ENCODE measurements at places on chromosomes 2 and 18. TPM values are rescaled to one million over a fixed set of nuclear protein-coding genes. Genes with fewer than 3 reads are reported as not detected.
A peak's percentile ranks its signal among the peaks of the same experiment; 100 is the strongest.

DNA sequence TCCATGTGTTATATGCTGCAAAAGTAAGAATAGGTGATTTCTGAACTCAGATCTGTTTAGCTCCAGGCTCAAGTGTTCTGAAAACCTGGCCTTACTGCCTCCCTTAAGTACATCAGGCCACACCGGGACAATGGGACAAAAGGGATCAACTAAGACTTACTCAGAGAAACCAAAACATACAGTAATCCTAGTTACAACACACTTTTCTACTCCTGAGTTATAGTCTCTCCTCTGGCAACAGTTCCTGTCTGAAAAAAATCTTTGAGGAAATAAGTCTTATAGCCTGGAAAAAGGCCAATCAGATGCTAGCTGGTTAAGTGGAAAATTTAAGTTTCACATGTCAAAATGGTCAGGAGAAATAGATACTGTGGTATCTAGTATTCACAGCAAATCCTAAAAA is 5.6 kb downstream of the METTL5 start:
- H3K36me3 ChIP-seq, result peaks cover 30% of the 10 kb centered on the region
- DNase-seq, result no peak
- no peak overlapping the region for H3K4me3 ChIP-seq
- H3K27me3 ChIP-seq, result no peaks in the 10 kb centered on the region
- peaks cover 45% of the 10 kb centered on the region for H3K4me1 ChIP-seq

DNA sequence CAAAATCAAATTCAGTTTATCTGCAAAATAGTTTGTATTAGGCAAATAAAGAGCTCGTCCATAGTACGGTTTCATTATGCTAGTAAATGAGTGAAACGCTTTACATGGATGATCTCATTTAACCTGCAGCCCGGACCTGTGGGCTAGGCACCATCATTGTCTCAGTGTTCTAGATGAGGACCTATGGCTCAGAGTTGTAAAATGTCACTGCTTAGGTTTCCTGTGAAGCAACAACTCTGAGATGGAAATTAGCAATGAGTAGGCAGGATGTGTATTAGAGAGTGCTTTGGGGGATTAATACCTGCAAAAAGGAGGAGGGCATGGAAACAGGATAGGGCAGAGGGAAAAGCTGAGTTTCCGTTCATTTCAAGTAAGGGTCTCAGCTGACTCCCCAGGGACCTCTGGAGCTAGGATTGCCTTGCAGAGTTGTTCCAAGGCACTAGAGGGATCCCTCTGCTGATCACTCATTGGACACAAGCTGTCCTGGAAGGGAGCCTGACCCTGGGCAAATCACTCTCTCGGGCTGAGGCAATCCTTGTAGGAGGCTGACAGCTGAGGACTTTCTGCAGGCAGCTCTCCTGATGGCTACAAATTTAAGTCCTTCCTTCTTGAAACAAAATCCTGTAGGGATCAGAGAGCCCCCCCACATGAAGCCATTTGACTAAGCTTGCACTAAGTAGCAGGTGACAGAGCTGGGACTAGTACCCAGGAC is 58.8 kb upstream of the SIX2 start:
- H3K4me1 ChIP-seq, result peaks cover 9% of the 10 kb centered on the region
- no peaks in the 10 kb centered on the region for H3K36me3 ChIP-seq
- no peak for DNase-seq
- no peak overlapping the region for H3K27ac ChIP-seq

GRCh38 chr2:230218421-230218820 is 1.4 kb downstream of the SP110 start:
- no peak overlapping the region for H3K27ac ChIP-seq
- no peak for DNase-seq
- no peak overlapping the region for H3K4me3 ChIP-seq
- peaks cover 6% of the 10 kb centered on the region for H3K36me3 ChIP-seq
- H3K27me3 ChIP-seq, result no peaks in the 10 kb centered on the region
- peaks cover 13% of the 10 kb centered on the region for H3K4me1 ChIP-seq

Gene FAM237A
- not detected for total RNA-seq

DNA sequence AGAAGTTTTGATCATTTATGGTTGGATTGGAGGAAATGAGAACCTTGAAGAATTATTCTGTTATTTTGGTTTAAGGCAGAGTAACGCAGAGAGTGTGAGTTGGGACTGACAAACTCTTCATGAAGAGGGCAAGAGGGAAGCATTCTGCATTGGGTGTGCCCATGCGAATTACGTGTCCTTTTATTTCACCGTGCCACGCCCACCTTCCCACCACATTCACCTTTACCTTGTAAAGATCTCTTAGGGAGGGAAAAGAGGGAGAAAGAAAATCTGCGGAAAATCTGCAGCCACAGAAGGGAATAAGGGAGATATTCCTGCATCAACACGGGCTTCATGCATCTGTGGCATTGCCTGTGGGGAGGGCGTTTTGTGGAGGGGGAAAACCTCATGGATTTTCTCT is 31.8 kb downstream of the SLC9A4 start:
- H3K36me3 ChIP-seq, result no peaks in the 10 kb centered on the region
- no peak overlapping the region for H3K4me3 ChIP-seq
- peaks cover 4% of the 10 kb centered on the region for H3K4me1 ChIP-seq
- no peak for DNase-seq

DNA sequence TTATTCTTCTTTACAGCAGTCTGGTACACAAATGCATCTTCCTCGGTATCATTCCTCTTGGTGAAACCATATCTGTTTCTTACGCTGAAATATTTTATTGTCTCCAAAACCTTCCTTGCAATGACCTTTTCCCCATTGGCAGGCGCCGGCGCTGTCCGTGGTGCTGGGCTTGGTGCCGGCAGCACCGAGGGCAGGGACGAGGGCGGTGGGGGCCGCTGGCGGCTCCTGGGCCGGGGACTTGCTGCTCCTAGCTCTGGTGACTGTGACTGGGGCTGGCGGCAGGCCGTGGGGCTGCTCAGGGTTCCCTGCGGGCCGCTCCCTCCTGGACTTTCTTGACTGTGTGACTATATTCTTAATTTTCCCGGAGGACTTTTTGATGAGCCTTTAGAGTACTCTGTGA is 72.5 kb downstream of the GPR39 start:
- H3K27me3 ChIP-seq, result no peaks in the 10 kb centered on the region
- no peaks in the 10 kb centered on the region for H3K4me1 ChIP-seq
- no peaks in the 10 kb centered on the region for H3K36me3 ChIP-seq
- no peak overlapping the region for H3K4me3 ChIP-seq
- peak; percentile 15 for DNase-seq

- no peak overlapping the region for H3K4me3 ChIP-seq
- no peaks in the 10 kb centered on the region for H3K4me1 ChIP-seq
- H3K27ac ChIP-seq, result no peak overlapping the region
- H3K36me3 ChIP-seq, result no peaks in the 10 kb centered on the region
Measured at GRCh38 chr2:54940723-54941122, 109.5 kb downstream of the RTN4 start.

DNA sequence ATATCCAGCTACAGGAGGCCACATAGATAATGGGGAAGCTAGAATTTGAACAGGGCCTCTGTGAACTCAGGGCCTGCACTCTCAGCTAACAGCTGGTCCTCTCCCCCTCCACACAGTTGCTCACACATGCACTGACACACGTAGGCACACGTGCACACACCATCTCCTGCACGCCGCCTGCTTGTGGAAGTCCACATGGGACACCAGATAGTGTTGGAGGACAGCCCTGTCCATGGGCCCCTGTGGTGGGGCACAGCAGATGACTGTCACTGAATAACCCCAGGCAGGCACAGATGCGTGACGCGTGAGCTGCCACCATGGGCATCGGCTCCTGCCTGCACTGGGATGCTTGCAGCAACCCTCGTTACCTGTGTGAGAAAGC is 52.9 kb downstream of the ADI1 start:
- H3K4me1 ChIP-seq, result peaks cover 44% of the 10 kb centered on the region
- DNase-seq, result no peak
- H3K27ac ChIP-seq, result peak overlapping the region; percentile 92
- no peak overlapping the region for H3K4me3 ChIP-seq

- no peak for DNase-seq
- H3K27ac ChIP-seq, result no peak overlapping the region
- H3K36me3 ChIP-seq, result no peaks in the 10 kb centered on the region
- H3K4me3 ChIP-seq, result no peak overlapping the region
- H3K4me1 ChIP-seq, result peaks cover 51% of the 10 kb centered on the region
- no peaks in the 10 kb centered on the region for H3K27me3 ChIP-seq
Measured at GRCh38 chr2:100745604-100746003, 74.3 kb upstream of the NPAS2 start.

DNA sequence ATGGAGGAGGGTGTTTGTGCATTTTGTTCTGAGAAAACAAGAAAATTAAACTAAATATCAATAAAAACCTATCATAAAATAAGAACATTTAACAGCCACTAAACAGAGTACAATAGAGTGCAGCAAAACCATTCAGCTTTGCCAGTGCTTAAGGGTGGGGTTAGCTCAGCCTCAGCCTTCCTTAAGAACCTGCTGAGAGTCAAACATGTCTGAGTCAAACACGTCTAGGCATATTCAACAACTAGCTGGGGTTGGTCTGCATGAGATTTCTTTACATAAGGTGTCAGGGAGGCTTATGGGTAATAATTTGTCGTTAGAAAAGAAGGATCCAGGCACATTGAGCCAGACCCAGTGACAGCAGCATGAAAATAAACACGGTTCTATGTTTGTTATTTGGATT is 298.2 kb downstream of the SP3 start:
- H3K4me3 ChIP-seq, result no peak overlapping the region
- H3K4me1 ChIP-seq, result peaks cover 7% of the 10 kb centered on the region
- H3K27me3 ChIP-seq, result no peaks in the 10 kb centered on the region
- H3K27ac ChIP-seq, result no peak overlapping the region
- DNase-seq, result no peak

Gene CXCR4
- 0.22 TPM for total RNA-seq

Gene STARD6
- total RNA-seq, result not detected

- H3K36me3 ChIP-seq, result no peaks in the 10 kb centered on the region
- peak overlapping the region; percentile 96 for H3K27ac ChIP-seq
- peaks cover 39% of the 10 kb centered on the region for H3K4me1 ChIP-seq
- no peak overlapping the region for H3K4me3 ChIP-seq
- H3K27me3 ChIP-seq, result no peaks in the 10 kb centered on the region
Measured at GRCh38 chr18:54776282-54776977, 51.8 kb upstream of the RAB27B start.

DNA sequence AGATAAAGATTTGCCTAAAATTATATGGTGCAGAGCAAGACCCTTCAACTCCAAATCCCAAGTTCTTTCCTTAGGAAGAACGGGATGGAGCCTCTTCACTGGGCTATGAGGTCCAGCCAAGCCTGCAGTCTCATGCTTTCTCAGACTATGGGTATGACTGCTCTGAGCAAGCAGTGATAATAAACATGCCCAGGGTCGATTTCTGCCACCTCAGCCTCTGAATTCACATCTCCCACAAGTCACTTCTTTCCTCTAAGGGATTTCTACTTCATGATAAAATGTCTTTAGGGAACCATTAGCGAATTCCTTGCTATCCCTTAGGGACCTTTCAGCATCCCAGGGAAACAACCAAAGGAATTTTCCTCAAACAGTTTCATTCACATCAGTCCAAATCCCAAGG is 94.8 kb downstream of the GFPT1 start:
- no peaks in the 10 kb centered on the region for H3K27me3 ChIP-seq
- no peak for DNase-seq
- H3K36me3 ChIP-seq, result no peaks in the 10 kb centered on the region
- H3K4me3 ChIP-seq, result no peak overlapping the region

- H3K27ac ChIP-seq, result peak overlapping the region; percentile 88
- H3K36me3 ChIP-seq, result no peaks in the 10 kb centered on the region
- DNase-seq, result peak; percentile 67
- peaks cover 36% of the 10 kb centered on the region for H3K4me1 ChIP-seq
- no peaks in the 10 kb centered on the region for H3K27me3 ChIP-seq
Measured at GRCh38 chr2:112811841-112812306, 24.7 kb downstream of the IL1B start.

Gene DSG1
- not detected for total RNA-seq

- H3K27me3 ChIP-seq, result no peaks in the 10 kb centered on the region
- H3K36me3 ChIP-seq, result no peaks in the 10 kb centered on the region
- no peak for DNase-seq
- no peaks in the 10 kb centered on the region for H3K4me1 ChIP-seq
Measured at GRCh38 chr2:164826293-164827243, 15.1 kb downstream of the COBLL1 start.

Gene HOXD4
- total RNA-seq, result 5.9 TPM

Gene DLX1
- total RNA-seq, result 4.9 TPM

- no peak overlapping the region for H3K27ac ChIP-seq
- no peak for DNase-seq
- no peaks in the 10 kb centered on the region for H3K27me3 ChIP-seq
- H3K36me3 ChIP-seq, result no peaks in the 10 kb centered on the region
- no peak overlapping the region for H3K4me3 ChIP-seq
Measured at GRCh38 chr2:60095202-60095815, 458.1 kb downstream of the BCL11A start.

Gene ALPP
- 0.45 TPM for total RNA-seq

Gene FAM110C
- not detected for total RNA-seq

DNA sequence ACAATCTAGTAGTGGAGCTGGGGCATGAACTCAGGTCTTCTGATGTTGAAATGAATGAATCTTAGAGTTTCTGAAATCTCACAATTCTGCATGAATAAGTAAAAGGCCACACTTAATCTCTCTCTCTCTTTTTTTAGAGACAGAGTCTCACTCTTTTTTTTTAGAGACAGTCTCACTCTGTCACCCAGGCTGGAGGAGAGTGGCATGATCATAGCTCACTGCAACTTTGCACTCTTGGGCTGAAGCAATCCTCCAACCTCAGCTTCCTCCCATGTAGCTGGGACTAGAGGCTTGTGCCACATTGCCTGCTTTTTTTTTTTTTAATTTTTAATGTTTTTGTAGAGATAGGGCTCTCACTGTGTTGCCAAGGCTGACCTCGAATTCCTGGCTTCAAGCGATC is 68.9 kb upstream of the THOC1 start:
- no peaks in the 10 kb centered on the region for H3K4me1 ChIP-seq
- H3K27me3 ChIP-seq, result no peaks in the 10 kb centered on the region
- DNase-seq, result no peak
- H3K36me3 ChIP-seq, result peaks cover 37% of the 10 kb centered on the region
- H3K4me3 ChIP-seq, result no peak overlapping the region

DNA sequence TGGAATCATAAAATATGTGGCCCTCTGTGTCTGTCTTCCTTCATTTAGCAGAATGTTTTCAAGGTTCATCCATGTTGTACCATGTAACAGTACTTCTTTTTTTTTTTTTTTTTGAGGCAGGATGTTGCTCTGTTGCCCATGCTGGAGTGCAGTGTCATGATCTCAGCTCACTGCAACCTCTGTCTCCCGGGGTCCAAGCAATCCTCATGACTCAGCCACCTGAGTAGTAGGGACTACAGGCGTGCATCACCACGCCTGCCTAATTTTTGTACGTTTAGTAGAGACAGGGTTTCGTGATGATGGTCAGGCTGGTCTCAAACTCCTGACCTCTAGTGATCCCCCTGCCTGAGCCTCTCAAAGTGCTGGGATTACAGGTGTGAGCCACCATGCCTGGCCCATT is 31.2 kb downstream of the RAB1A start:
- H3K4me1 ChIP-seq, result peaks cover 29% of the 10 kb centered on the region
- no peaks in the 10 kb centered on the region for H3K27me3 ChIP-seq
- H3K36me3 ChIP-seq, result peaks cover 79% of the 10 kb centered on the region
- 0 out of 2 replicates have a peak overlapping the region, but pooled peaks have one; percentile 15 for H3K27ac ChIP-seq
- no peak for DNase-seq

All from SJSA1 (cell line).